ENCODE measurements at places on chromosomes 12 and 14. TPM values are rescaled to one million over a fixed set of nuclear protein-coding genes. Genes with fewer than 3 reads are reported as not detected.

GRCh38 chr12:55722948-55723347 is 2.8 kb downstream of the RDH5 start:
- no peak for DNase-seq

DNA sequence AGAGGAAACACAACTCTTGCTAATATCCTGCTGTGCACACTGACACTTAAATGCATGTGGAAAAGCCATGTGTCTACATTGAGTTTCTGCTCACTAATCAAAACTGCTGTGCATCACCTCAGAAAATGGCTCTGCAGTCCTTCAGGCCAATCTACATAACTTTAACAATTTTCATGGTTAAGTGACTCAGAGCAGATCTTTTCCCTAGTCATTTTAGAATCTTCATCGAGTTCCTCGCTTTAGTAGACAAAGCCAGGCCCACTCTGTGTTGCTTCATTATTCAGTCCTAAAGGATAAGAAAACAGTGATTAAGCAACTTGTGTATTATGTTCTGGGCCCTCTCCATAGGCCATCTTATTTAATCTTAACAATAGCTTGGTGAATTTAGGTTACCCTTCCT is 250.0 kb downstream of the KCNC2 start:
- no peak for DNase-seq

- no peak for DNase-seq
Observed at GRCh38 chr14:75222208-75222701, 45.8 kb upstream of the TMED10 start.

GRCh38 chr14:22502007-22502406 is 87.0 kb downstream of the DAD1 start:
- no peak for DNase-seq

- no peak for DNase-seq
Observed at GRCh38 chr14:104477666-104478380, 101.7 kb upstream of the C14orf180 start.

DNA sequence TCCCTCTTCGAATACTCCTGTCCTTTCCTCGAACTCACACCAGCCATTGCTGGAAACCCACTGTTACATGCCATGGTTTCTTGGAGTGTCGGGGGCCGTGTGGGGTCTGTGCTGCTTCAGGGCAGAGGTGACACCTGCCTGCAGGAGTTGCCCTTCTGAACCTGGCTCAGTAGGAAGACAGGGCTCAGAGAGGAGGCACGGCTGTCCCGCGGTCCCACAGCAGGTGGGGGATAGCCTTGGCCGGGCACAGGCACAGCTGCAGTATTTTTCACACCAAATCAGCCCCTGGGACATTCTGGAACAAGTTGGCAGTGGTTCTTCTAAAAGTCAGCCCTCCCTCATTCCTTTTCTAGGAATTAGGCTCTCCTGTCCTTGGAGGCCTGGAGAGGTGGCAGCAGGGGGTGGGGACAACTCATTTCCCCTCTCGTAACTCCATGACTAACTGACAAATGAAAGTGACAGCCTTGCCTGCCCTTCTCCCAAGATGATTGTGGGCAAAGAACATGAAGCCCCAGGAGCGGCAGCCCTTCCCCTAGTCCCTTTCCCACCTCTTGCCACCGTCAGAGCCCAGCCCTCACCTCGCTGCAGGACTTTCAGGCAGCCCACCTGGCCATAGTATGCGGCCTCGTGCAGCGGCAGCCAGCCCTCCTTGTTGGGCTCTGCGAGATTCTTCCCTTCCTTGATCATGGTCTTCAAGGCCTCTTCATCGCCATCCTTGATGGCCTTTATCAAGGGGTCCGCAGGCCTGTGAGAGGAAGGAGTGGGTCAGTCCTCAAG is 22.4 kb downstream of the ASB2 start:
- no peak for DNase-seq

- DNase-seq, result peak; percentile 38
Observed at GRCh38 chr12:107320929-107321631, 227.7 kb upstream of the CRY1 start.

DNA sequence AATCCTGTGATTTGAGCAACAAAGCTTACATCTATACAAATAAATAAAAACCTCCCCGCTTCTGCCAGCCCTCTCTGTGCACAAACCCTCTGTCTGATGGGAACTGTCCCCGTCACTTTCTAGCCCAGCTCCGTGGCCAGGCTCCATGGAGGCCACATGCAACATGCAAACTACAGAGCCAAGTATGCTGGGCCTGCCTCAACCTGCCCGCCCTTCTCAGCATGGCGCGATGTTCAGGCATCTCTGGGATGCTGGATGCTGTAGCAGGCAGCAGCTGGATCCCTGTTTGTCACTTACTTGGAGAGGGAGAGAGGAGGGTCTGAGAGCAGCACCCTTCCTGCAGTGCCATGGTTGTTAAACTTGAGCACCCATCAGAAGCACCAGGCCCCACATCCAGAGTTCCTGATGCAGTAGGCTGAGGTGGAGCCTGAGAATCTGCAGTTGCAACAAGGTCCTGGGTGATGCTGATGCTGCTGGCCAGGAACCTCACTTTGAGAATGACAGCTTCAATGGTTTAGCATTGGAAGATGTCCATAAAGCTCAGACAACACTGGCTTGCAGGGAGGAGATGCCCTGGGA is 32.4 kb downstream of the CLMN start:
- DNase-seq, result no peak

The LMNTD1 gene
- total RNA-seq, result not detected
